Inflammatory macrophage treated with lipopolysaccharide for 1 hour (primary cell): ENCODE measurements at places on chromosomes 4 and X.

DNA sequence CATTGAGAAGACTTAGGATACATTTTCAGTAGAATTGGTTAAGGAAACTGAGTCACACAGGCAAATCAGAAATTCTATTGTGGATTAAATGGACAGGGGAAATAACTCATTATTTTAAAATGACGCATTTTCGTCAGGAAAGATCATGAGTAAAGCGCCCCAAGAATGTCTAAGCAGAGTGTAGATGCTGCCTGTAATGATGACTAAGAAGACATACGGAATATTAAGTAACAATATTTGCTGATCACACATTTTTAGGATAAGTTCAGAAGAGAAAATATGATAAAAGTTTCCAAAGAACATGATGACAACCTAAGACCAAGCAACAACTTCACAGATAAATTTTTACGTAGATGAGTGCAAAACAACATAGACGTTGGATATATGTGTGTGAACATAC, 596.3 kb upstream of the TENM3 start:
- DNase-seq: no peak

DNA sequence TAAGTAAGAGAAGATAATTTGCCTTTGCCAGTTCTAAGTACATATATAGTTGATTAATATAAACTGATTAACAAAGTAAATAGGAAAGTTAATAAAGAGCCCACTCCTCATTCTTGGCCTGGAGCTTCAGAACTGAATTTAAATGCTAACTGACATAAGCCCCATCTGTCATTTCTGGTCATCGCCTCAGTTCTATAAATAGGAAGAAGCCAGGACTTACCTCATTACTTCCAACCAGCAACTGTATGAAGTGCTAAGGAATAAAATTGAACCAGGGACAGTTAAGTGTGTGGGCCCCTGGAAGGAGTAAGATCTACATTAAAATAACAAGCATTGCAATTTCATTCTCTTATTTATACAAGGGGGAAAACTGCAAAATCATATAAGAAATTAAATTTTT, 52.0 kb upstream of the PDLIM5 start:
- DNase-seq: no peak

DNA sequence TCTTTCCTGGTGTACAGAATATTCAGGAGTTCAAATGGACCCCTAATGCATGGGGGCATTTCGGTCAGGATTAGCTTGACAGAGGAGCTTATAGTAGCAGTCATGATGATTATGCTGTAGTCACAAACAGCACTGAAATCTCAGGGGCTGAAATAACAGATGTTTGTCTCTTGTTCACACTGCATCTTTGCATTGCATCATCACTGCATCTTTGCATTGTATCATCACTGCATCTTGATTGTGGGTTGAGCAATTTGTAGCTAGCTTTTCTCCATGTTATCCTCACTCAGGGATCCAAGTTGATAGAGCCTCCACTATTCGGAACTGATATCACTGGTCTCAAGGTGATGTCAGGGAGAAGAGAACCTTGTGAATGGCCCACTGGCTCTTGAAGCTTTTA, 160.9 kb downstream of the GATB start:
- no peak for DNase-seq

GRCh38 chrX:360496-361150, 26.1 kb downstream of the PPP2R3B start:
- DNase-seq: no peak

DNA sequence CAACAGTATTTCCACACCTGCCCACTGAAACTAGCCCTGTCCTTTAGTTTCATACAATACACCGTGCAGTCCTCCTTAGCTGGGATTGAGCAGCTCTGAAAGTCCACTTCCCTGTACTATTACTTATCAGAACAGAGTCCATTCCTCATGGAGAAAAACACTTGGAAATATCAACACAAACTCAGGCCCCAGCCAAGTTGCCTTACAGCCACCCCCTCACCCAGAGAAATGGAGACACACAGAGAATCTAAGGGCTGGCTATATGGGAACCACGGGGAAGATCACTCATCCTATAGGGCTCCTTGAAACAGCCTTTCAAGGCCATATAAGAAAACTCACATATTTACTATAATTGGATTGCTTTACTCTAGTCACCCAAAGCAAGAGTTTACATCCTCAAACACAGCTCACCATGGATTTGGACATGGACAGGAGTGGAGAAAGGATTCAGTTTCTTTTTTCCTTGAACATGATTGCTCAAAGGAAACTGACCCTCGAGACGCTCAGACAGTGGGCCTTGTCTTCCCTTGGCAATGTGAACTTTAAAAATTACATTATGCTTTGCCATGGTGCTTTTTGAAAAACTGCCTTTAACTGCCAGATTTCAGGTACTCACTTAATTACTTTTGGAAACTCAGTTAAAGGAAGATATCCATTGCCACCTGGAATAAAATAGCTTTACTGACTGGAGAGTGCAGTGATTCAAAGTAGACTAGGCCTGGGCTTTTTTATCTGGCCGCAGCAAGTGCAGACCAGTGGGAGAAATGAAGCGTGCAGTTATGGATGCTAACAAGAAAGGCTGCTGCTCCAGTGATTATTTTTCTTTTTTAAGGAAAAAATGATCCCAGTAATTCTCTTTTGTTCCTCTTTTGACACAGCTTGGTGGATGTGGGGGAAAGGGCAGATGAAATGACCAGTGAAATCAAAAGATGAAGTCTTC, 1.6 kb downstream of the SCARB2 start:
- DNase-seq: no peak

- DNase-seq: no peak
Measured at GRCh38 chrX:132855780-132856341, 102.6 kb downstream of the HS6ST2 start.

DNA sequence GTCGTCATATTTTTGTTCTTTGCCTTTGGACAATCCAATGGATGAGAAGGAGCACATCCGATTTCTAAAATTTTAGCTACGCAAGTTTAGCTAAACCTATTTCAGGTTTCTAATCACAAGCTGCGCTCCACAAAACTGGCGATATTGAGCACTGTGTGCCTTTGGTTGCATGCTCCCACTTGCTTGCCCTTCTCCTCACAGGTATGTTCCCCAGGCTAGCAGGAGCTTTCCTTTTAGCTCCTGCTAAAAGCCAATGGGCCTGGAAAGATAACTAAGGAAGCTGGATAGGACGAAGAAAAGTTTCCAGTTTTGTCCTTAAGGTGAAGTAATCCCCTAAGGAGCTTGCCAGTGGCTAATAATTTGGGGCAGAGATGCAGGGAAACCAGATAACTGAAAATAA, 975.2 kb downstream of the FSTL5 start:
- no peak for DNase-seq

DNA sequence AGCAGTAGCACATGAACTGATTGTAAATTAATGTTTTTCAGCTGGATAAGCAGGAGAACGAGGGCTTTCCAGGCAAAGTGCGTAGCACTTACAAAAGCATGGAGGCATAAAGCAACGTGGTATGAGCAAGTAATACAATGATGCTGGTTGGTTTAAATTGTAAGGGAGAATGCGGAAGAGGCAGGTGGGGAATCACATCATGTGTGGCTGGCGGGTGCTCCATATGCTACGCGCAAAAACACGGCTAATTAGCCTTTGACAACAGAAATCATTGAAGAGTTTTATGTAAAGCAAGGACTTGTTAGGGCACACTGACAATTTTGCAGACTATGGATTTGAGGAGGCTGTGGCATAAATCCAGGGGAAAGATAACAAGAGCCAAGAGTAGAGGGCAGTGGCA, 14.6 kb downstream of the SYTL4 start:
- DNase-seq: no peak

DNA sequence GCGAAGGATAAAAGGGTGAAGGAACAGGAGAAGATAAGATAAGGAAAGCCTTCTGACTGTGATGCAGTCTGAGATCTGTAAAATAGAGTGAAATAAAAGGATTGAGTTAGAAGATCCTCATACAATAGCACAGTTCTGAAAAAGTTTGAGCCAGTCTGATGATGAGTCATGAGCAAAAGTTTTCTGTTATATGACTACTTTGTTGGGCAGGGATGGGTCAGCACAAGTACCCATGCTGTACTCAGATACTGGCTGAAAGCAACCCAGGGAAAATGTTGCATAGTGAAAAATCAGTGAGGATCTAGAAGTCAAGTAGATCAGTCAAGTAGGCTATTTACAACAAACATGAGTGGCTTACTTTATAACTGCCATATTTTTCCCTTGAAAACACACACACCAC, 253.5 kb downstream of the PCDH10 start:
- no peak for DNase-seq

- no peak for DNase-seq
Measured at GRCh38 chr4:134309715-134310114, 108.1 kb upstream of the PABPC4L start.

GRCh38 chr4:152805818-152806217, 26.1 kb downstream of the ARFIP1 start:
- DNase-seq: no peak

GRCh38 chrX:11611965-11612364, 53.8 kb downstream of the ARHGAP6 start:
- no peak for DNase-seq

DNA sequence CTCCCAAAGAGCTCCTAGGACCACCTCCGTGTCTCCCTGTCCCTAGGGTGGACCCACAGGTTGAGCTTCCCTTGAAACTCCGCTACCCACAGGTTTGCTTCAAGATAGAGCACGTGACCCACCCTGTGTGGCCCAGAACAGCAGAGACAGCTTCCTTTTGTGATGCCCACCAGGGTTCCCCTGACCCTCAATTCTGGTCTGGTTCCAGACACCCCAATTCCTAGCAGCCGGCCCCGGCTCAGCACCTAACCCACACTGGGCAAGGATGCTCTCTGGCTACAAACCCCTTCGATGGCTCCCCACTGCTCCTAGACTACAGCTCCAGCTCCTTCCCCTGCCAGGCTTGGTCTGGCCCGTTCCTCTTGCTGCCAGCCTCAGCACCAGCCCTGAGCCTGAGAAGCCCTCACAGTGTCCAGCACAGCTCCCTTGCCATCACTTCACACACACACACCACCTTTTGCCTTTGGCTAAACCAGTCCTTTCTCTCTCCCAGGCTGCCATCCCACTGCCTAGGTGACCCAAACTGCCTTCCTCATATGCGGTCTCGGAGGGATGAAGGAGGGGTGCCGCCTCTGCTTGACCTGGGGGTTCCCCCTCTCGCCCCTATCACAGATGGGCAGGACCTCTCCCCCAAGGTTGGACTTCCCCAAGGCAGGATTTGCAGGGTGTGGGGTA, 6.2 kb downstream of the PNCK start:
- DNase-seq: no peak

- no peak for DNase-seq
Measured at GRCh38 chr4:153181700-153182099, 22.5 kb upstream of the TRIM2 start.

- no peak for DNase-seq
Measured at GRCh38 chrX:16629909-16630308, 20.0 kb upstream of the S100G start.

DNA sequence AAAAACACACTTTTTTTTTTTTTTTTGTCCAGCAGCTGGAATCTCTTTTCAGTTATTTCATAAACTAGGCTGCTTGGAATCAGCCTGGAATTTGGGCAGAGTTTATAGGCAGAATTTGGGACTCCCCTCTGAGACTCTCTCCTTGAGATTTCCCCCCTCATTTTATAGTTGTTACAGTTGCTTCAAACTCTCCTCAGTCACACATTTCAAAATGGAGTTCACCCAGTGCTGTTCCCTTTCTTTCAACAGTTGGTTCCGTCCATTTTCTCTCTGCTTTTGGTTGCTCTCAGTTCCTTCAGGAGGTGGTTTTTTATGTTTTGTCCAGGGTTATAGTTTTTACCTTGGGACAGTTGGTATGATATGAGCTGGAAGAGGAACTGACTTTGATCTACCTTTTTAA, 27.5 kb downstream of the NSD2 start:
- no peak for DNase-seq

GRCh38 chrX:132751063-132751690, 207.3 kb downstream of the HS6ST2 start:
- DNase-seq: no peak
